ENCODE measurements at places on chromosomes 3 and 15.

- no peak for DNase-seq
Measured at GRCh38 chr3:66386011-66386924, 114.6 kb downstream of the LRIG1 start.

GRCh38 chr3:195285372-195285771, 14.4 kb upstream of the XXYLT1 start:
- DNase-seq = no peak

- DNase-seq = no peak
Measured at GRCh38 chr15:48091522-48091921, 29.3 kb upstream of the SLC24A5 start.

GRCh38 chr3:150097588-150097890, 126.8 kb upstream of the PFN2 start:
- no peak for DNase-seq

- no peak for DNase-seq
Measured at GRCh38 chr15:65361708-65362459, 15.9 kb downstream of the IGDCC3 start.

GRCh38 chr3:144462337-144462736, 490.7 kb downstream of the DIPK2A start:
- DNase-seq = no peak

DNA sequence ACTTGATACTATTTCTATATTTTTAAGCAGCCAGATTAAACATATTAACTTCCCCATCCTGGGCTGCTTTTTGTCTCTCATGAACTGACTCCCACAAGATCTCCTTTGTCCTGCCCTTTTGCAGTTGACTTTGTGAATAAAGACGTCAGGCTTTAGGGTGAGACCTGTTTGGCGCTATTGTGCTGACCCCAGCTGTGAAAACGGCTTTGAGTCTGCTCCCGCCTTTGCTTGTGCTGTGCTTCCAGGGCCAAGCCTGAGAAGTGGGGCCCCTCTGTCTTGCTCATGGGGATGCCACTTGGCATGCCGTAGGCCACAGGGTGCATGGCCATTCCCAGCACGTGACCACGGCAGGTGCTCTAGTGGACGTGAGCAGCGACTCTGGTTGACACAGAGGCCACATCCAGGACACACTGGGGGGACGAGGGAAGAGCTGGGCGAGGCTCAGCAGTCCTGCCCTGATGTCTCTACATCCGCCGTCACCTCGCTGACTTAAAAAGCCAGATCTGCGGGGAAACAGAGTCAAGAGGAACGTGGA, 268.9 kb upstream of the LYSMD4 start:
- no peak for DNase-seq

DNA sequence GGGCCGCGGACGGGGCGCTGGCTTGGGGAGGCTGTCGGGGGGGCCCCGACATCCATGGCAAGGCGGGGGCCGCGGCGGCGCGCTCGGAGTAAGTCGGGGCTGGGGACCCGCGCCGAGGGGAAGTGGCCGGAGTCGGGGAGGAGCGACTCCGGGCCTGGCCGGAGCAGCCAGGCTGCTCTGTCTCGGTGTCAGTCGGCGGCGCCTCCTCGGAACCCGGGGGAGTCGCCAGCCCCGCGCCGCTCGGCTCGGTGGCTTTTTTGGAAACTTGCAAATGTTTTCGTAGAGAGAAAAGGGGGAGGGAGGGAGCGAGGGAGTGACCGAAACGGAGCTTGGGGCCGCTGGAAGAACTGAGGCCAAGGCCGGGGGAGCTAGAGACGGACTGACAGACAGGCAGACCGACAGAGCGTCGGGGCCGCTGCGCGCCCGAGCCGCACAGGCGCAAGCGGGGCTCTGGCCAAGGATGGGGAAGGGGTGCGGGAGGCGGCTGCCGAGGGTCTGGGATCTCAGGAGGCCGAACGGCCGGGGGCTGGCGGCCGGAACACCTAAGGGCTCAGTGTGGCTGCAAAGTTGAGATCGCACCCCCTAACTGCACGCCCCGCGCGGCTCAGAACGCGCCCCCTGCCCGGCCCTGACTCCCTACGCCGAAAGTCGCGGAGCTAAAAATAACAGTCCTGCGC, 5.0 kb downstream of the PTH1R start:
- no peak for DNase-seq

GRCh38 chr15:88378188-88378637, 89.0 kb downstream of the MRPL46 start:
- no peak for DNase-seq

DNA sequence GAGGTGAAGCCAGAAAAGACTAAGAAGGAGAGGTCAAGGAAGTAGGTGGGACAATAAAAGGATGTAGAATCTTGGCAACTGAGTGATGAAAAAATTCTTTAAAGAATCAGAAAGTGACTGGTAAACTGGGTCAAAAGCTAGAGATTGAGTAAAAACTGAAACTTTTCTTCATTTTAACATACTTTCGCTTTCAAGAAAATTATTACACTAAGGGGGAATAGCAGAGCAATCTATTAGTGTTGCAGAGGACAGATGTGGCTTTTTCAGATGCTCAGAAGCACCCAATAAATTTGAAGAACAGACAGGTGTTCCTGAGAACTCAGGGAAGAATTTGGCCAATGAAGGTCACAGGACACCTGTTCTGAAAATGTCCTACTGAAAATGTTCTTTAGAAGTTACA, 805.4 kb upstream of the ALCAM start:
- no peak for DNase-seq

GRCh38 chr3:171315101-171315500, 145.1 kb downstream of the TNIK start:
- no peak for DNase-seq

GRCh38 chr3:12799525-12800440, 3.3 kb downstream of the CAND2 start:
- no peak for DNase-seq

- no peak for DNase-seq
Measured at GRCh38 chr3:141240286-141240685, 8.7 kb downstream of the PXYLP1 start.

GRCh38 chr3:70333080-70333479, 20.6 kb upstream of the MDFIC2 start:
- no peak for DNase-seq

- no peak for DNase-seq
Measured at GRCh38 chr3:98914210-98915080, 12.9 kb upstream of the DCBLD2 start.

GRCh38 chr3:45957586-45957985, 14.3 kb downstream of the CXCR6 start:
- no peak for DNase-seq

GRCh38 chr3:134378818-134379217, 4.6 kb upstream of the AMOTL2 start:
- DNase-seq = no peak

- DNase-seq = no peak
Measured at GRCh38 chr3:181554233-181554765, 157.4 kb upstream of the SOX2 start.

DNA sequence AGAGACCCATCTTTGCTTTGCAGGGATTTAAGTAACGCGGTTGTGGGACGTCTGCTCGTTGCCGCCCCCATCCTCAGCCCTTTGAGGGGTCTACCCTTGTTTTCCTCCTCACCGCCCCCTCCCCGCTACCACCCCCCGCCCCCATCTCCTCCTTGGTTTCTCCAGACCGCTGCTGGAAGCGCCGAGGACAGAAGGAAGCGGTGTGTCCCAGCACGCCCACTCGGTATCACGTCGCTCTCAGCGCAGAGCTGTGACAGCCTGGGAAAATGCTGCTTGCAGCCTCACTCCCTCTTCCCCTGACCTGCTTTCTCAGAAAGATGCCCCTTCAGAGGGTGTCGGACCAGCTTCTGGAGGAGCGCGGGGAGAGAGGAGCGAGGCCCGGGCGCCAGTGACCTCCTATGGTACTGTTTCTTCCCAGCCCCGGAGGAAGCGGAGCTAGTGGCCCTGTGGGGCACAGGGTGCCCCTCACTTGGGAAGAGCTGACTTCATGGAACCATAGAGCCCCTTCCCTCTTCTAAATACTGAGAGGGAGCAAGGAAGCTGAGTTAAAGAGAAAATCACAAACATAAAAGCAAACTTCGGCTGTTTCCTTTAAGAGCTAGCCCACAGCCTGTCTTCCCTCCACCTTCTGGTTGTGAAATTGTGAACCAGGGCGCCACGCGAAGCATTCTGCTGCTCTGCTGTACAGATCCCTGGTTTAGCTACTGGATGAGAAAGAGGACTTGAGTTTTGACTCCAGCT, 698 bp downstream of the IL1RAP start:
- DNase-seq = no peak

DNA sequence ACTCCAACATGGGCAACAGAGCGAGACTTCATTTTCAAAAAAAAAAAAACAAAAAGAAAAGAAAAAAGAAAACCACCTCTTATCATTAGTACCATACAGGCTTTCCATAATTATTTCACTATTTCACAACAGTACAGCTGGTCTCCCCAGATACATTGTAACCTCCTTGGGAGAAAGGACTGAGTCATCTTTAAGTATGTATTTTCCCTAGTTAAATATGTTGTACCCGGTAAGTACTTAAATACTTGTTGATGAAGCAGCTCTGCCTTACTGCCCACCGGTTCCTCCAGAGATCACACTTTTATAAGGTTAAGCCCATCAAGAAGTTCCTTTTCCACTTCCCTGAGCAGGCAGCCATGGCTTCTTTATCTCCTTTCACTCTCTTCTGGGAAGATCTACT, 789.5 kb upstream of the CFAP20DC start:
- DNase-seq = peak; percentile 59

- DNase-seq = no peak
Measured at GRCh38 chr15:78341057-78341987, 1.2 kb downstream of the CRABP1 start.

All from fibroblast of skin of left biceps (primary cell).